ENCODE measurements at places on chromosomes 6 and 20.
A peak's percentile ranks its signal among the peaks of the same experiment; 100 is the strongest.

DNA sequence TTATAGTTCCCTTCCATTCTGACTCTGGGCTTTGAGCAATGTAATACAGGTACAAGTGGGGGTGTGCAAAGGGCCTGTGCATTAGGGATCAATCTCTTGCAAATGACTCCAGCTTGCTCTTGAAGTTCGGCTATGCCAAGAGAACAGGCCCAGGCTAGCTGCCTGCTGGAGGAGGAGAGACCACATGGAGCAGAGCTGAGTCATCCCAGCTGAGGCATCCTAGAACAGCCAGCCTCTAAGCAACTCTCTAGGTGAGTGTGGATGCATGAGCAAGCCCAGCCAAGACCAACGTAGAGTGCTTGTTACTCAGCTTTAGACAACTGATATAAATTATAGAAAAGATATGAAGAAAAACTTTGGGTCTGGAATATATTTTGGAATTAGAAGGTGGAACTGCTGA lies 47.6 kb upstream of the RBM24 start:
- DNase-seq = no peak

DNA sequence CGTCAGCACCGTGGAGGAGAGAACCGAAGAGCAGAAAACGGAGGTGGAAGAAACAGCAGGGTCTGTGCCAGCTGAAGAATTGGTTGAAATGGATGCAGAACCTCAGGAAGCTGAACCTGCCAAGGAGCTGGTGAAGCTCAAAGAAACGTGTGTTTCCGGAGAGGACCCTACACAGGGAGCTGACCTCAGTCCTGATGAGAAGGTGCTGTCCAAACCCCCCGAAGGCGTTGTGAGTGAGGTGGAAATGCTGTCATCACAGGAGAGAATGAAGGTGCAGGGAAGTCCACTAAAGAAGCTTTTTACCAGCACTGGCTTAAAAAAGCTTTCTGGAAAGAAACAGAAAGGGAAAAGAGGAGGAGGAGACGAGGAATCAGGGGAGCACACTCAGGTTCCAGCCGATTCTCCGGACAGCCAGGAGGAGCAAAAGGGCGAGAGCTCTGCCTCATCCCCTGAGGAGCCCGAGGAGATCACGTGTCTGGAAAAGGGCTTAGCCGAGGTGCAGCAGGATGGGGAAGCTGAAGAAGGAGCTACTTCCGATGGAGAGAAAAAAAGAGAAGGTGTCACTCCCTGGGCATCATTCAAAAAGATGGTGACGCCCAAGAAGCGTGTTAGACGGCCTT lies 41.6 kb downstream of the ZBTB2 start:
- DNase-seq = no peak

- no peak for DNase-seq
Observed at GRCh38 chr6:52103623-52104022, 16.2 kb upstream of the PKHD1 start.

- DNase-seq = no peak
Observed at GRCh38 chr20:2093159-2093781, 8.4 kb upstream of the STK35 start.

DNA sequence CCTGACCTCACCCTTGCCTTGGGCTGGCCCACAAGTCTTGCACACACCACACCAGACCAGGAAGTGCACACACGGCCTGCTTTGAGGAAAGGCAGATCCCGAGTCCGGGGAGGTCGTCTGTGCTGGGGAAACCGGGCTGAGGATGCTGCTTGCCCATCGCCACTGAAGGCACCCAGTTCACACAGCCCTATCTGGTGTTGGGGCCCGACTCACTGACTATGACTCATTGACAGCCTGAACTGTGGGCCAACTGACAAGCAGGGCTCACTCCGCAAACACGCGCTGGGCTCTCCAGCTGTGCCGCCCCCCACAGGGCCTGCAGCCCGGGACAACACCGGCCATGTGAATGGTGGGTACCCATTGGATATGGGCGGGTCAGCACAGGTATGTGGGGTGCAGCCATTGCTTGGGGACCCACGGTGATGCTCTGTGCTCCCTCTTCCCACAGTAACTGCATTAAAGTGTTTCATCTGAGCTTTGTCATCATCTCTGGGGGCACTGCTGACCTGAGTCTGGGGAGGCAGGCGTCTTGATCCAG lies 1.6 kb downstream of the SAMD10 start:
- peak; percentile 22 for DNase-seq

GRCh38 chr6:75213732-75214131 lies 7.9 kb upstream of the COL12A1 start:
- DNase-seq = no peak

DNA sequence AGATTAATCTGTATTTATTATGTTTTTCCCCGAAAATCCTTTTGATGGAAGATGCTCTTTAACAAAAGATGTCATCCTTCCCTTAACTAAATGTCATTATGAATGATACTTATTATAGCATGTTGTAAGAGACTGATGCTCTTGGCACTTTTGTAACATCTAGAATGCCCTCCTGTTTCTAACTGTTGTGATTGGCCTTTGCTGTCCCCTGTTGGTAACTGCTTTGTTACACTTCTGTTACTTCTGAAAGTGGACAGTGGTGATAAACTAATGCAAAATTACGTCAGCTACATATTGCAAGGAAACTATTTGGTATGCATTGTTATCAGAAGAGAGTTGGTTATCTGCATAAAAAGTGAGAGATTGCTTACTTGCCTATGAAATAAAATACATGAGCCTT lies 5.8 kb downstream of the TTK start:
- DNase-seq = no peak

- no peak for DNase-seq
Observed at GRCh38 chr6:33692760-33693158, 18.7 kb downstream of the UQCC2 start.

- no peak for DNase-seq
Observed at GRCh38 chr6:11868392-11868791, 89.8 kb upstream of the ADTRP start.

DNA sequence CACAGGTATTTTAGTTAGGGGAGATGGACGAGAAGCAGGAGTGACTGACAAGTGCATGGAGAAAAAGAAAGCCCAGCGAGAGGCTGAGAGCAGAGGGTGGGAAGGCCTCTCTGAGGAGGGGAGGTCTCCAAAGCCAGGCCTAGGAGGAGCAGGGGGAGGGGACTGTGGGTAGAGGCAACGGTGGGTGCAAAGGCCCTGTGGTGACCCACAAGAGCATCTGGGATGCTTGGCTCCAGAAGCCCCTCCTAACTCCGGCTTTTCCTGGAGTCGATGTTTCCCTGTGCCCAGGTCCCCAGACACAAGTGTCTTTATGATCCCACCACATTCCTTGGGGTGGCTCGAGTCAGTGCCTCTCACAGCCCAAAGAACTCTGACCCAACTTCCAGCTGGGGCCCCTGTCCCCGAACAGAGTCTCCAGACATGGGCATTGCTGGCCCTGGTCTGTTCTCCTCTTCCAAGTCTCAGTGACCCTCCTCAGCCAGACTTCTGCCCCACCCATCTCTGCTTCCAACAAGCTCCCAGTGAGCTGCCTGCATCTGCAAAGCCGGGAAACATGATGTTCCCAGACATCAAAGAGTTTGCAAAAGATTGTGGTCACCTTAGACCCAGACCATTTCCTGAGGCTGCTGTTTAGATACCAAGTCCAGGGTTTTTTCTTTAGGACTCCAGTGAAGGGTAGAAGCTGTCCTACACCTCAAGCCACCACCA lies 11.1 kb upstream of the BMP7 start:
- no peak for DNase-seq

GRCh38 chr6:57026001-57026400 lies 20.5 kb upstream of the KIAA1586 start:
- DNase-seq = no peak

GRCh38 chr6:73978330-73978729 lies 282.3 kb downstream of the CD109 start:
- DNase-seq = no peak

DNA sequence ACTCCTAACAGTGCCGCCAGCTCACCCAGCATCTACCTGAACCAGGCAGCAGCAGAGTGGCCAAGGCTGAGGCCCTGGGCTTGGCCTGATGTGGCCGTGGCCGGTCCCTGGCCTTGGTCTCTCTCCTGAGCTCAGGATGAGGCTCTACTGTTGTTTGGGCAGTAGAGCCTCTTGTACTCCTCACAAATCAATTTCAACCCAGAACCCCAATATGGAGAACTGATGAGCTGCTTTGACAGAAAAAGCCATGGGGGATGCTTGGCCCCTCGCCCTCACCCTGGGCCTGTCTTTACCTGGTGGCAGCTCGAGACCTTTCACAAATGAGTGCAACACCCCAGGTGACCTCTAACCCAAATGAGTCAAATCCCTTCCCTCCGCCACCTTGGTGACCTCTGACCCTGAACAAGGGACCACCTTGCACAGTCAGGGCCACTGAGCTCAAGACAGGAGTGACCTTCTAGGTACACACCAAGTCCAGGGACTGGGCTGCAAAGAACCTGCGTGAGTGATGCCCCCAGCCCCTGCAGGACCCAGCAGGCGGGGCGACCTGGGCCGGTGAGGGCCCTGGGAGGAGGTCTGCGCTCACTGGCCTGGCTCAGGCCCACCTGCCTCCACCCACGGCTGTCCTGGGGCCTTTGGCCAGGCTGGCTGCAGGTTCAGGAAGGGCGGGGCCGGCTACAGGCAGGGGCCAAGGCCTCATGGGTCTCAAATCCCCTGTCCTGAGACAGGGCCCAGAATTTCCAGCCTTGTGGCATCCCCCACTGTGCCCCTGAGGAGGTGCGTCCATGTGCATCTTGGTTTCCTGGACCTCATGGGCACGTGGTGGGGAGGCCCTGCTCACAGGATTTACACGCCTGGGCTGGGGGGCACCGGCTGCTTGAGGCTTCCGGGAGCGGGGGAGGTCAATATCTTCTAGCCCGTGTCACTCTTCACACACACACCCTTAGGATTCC lies 30.2 kb downstream of the PSMG4 start:
- DNase-seq = no peak

DNA sequence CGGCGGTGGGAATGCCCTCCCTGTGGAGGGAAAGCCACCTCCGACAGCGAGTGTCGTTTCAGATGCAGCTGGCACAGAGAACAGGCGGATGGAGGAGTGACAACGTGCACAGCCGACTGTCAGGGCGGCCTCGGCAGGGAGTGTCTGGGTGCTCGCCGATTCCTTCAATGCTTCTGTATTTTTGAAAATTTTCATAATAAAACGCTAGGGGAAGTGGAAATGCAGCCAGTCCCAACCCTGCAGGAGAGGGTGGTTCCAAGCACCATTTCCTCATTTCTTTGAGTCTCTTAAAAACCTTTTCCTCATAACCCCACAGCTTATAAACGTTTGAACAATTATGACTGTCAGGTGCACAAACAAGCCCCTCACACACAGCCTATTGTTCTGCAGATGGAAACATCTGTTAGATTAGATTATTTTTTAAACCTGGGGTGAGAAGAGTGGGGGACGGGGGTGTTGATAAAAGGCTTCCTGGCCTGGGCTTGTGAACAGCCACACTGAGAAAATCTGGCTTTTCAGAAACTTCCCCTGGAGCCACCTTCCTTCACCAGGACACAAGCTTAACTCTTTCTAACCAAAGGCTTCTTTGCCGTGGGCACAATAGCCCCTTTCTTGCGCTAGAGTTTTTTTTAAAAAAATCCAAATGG lies 228.9 kb downstream of the ANKRD60 start:
- DNase-seq = no peak

GRCh38 chr6:43040542-43041257 lies 13.0 kb downstream of the CUL7 start:
- no peak for DNase-seq

GRCh38 chr20:54382419-54382818 lies 93.0 kb upstream of the DOK5 start:
- no peak for DNase-seq

DNA sequence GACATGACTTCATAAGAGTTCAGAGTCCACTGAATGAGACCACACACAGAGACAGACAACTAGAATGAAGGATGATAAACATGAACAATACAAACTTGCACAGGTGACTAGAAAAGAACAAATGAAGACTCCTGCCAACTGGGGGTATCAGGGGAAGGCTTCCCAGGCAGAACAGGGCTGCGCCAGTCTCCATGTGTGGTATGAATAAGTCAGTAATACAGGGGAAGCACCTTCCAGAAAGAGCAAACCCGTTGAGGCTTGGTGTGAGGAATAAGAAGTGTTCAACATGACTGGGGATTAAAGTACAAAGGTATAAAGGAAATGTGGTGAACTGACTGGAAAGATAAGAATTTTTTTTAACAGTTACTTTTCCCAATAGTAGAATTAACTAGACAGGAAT lies 3.7 kb upstream of the SLC17A2 start:
- DNase-seq = no peak

DNA sequence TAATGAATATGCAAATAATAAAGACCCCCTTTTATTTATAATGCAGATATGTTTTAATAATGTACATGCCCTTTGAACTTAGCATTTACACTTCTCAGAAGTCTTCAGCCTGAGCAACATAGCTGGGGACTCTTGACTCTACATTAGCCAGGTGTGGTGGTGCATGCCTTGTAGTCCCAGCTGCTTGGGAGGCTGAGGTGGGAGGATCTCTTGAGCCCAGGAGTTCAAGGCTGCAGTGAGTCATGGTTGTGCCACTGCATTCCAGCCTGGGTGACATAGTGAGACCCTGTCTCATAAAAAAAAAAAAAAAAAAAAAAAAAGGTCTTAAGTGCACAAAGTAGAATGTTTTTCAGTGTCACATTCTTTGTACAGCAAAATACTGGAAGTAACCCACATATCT lies 17.3 kb upstream of the MAPK13 start:
- DNase-seq = no peak

GRCh38 chr20:62924442-62925075 lies 1.7 kb downstream of the DIDO1 start:
- no peak for DNase-seq

DNA sequence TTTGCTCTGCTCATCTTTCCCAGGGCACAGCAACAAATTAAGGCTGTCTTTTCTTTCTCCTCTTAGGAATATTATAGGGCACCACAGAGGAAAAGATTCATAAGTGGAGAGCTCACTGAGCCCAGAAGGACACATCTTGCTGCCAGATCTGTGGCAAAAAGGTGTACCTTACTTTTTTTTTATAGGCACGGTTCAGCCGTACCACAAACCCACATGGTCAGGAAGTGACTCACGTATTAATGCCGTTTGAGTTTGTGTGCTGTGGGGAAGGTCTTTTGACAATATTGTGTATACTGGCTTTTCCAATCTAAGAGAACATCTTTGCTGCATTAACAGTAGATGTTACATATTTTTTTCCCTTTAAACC lies 28.4 kb downstream of the PAQR8 start:
- DNase-seq = no peak

- no peak for DNase-seq
Observed at GRCh38 chr20:6333110-6333509, 210.3 kb upstream of the FERMT1 start.

GRCh38 chr20:46190478-46191167 lies 72.5 kb downstream of the CD40 start:
- no peak for DNase-seq

Data from stimulated activated CD8-positive, alpha-beta memory T cell treated with anti-CD3 and anti-CD28 coated beads, Interleukin-15, amount 100 ng/mL, for 24 hours (primary cell).